Dermis lymphatic vessel endothelial cell (primary cell): ENCODE measurements at places on chromosomes 6 and 20. TPM values are rescaled to one million over a fixed set of nuclear protein-coding genes. Genes with fewer than 3 reads are reported as not detected.

The ZSCAN16 gene
- total RNA-seq, result 13.4 and 17.2 TPM in 2 replicates

The MYCT1 gene
- 144 and 192 TPM in 2 replicates for total RNA-seq

The RPS6KA2 gene
- 242 and 244 TPM in 2 replicates for total RNA-seq

The PROKR2 gene
- total RNA-seq, result not detected in 2 replicates

The LINC00237 gene
- total RNA-seq, result not detected in 2 replicates

The DEFB124 gene
- not detected in 2 replicates for total RNA-seq
